Osteoblast (primary cell): ENCODE measurements at places on chromosomes 4 and X. TPM values are rescaled to one million over a fixed set of nuclear protein-coding genes. Genes with fewer than 3 reads are reported as not detected.

ANOS1 gene
- 1.1 and 1.5 TPM in 2 replicates for total RNA-seq

ASB11 gene
- not detected in 2 replicates for total RNA-seq

RPS6KA6 gene
- 3.5 and 4.0 TPM in 2 replicates for total RNA-seq

SHROOM3 gene
- total RNA-seq = 9.4 and 9.8 TPM in 2 replicates

EMCN gene
- not detected in 2 replicates for total RNA-seq

ZMAT1 gene
- total RNA-seq = 0.29 and 0.36 TPM in 2 replicates

REELD1 gene
- not detected in 2 replicates for total RNA-seq

FMR1 gene
- total RNA-seq = 33.3 and 35.8 TPM in 2 replicates
